Activated naive CD8-positive, alpha-beta T cell treated with anti-CD3 and anti-CD28 coated beads, Interleukin-2, amount 50 U/mL, for 24 hours (primary cell): ENCODE measurements at places on chromosomes 4 and X.

- H3K27me3 ChIP-seq: no peaks in the 10 kb centered on the region
- H3K27ac ChIP-seq: no peak overlapping the region
- no peak for DNase-seq
Measured at GRCh38 chr4:137703195-137703594, 170.9 kb upstream of the PCDH18 start.

DNA sequence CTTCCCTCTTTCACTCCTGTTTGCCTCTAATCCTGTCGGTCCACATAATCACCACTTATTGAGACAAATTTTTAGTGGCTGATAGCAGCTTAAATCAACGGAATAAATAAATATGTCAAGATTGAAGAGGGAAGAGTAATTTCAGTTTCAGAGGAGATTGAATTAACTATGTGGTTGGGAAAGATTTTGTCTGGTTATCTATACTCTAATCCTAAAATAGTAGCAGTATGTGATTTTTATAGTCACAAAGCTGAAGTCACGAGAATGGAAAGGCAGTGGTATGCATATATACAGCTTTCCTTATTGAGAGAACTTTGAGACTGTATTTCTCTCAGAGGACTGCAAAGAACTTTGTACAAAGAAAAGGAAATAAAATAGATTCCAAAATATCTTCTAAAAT is 493.3 kb downstream of the FAT4 start:
- H3K4me1 ChIP-seq: no peaks in the 10 kb centered on the region
- no peak overlapping the region for H3K27ac ChIP-seq
- H3K36me3 ChIP-seq: no peaks in the 10 kb centered on the region
- H3K27me3 ChIP-seq: no peaks in the 10 kb centered on the region
- no peak overlapping the region for H3K4me3 ChIP-seq

GRCh38 chr4:96035727-96036126 is 195.8 kb downstream of the PDHA2 start:
- H3K4me1 ChIP-seq: no peaks in the 10 kb centered on the region
- no peaks in the 10 kb centered on the region for H3K27me3 ChIP-seq
- no peak overlapping the region for H3K27ac ChIP-seq
- H3K36me3 ChIP-seq: no peaks in the 10 kb centered on the region
- no peak for DNase-seq

- no peak for DNase-seq
- H3K4me3 ChIP-seq: no peak overlapping the region
- no peaks in the 10 kb centered on the region for H3K36me3 ChIP-seq
- H3K27me3 ChIP-seq: peaks cover 5% of the 10 kb centered on the region
Measured at GRCh38 chrX:50698944-50699343, 115.0 kb downstream of the SHROOM4 start.

- H3K36me3 ChIP-seq: no peaks in the 10 kb centered on the region
- H3K27ac ChIP-seq: no peak overlapping the region
- DNase-seq: no peak
- no peak overlapping the region for H3K4me3 ChIP-seq
- H3K4me1 ChIP-seq: peaks cover 4% of the 10 kb centered on the region
Measured at GRCh38 chr4:85829276-85830051, 354.5 kb downstream of the ARHGAP24 start.
